ENCODE measurements at places on chromosomes 6 and 20. TPM values are rescaled to one million over a fixed set of nuclear protein-coding genes. Genes with fewer than 3 reads are reported as not detected.
A peak's percentile ranks its signal among the peaks of the same experiment; 100 is the strongest.

Gene COL21A1
- 5.4 TPM for total RNA-seq

DNA sequence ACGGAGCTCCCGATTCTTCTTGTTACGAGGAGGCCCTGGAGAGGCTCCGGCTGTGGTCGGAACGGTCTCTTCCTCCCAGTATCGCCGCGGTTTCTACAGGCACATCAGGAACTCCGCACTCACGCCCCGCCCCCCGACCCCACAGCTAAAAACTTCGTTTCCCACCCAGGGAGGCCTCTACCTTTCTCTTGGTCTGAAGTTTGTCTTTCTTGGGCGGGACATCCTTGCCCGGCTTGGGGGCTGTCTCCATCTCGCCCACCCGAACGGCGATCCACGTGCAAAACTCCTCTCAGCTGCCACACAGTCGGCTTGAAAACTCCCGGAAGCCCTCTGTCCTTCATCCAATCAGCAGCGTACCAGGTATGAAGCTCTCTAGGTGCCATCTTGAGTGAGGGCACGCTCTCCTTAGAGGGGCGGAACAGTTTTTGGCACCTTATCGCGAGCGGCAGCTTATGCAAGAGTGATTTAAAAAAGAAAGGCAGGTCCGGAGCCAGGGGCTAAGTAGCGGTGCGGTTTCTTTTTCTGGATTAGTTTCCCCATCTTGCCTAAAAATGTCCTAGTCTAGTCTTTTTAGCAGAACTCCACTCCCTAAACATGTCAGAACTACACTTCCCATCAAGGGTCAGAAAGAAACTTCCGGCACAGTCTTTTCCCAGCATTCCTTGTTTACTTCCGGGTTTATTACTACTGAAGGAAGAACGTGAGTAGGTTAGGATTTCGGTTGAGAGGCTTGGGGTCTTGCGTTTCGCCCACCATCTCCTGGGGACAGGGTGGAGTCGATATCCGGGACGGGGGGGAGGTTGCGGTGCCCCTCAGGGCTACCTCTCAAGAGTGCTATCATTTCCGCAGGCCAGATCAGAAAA is at the start of the genes PFDN6 and WDR46:
Gene PFDN6 (plus strand): TSS at position 681 of the 863 bp plus-strand sequence. CDS start 256 bp downstream, outside the sequence.
Gene WDR46 (minus strand): TSS at position 319 of the 863 bp plus-strand sequence. CDS start 69 bp downstream, at position 250.
- DNase-seq: peak; percentile 90

- DNase-seq: no peak
Observed at GRCh38 chr20:23114448-23115082, 28.4 kb upstream of the CD93 start.

Gene NRN1
- total RNA-seq: 16.1 TPM

DNA sequence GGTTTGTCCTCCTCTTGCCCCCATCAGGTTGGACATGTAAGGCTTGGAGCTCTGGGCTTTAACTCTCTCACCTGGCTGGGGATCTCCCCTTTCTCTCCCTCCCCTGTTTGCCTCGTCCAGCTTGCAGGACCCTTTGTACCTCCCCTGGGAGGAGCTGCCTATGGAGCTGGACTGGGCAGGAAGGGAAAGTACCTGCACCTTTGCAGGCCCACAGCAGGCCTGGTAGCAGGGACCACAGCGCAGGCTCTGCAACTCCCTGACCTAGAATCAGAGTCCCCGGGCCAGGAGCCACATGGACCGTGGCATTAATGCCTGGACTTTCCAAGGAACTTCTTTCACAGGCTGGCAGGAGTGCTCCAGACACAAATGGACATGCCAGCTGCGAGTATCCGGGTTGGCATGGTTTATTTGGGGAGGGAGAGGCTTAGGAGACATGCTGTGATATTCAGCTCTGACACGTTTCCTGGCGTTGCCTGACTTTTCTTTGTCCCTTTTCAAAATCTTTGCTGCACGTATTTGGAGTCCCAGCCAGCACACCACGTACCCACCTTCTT is 268.5 kb upstream of the EXOC2 start:
- DNase-seq: no peak

Gene ULBP2
- 0.76 TPM for total RNA-seq

Data from suprapubic skin (tissue), 4 donors.